Caudate nucleus (tissue), 63 donors: ENCODE measurements at places on chromosomes 2 and 18.

DNA sequence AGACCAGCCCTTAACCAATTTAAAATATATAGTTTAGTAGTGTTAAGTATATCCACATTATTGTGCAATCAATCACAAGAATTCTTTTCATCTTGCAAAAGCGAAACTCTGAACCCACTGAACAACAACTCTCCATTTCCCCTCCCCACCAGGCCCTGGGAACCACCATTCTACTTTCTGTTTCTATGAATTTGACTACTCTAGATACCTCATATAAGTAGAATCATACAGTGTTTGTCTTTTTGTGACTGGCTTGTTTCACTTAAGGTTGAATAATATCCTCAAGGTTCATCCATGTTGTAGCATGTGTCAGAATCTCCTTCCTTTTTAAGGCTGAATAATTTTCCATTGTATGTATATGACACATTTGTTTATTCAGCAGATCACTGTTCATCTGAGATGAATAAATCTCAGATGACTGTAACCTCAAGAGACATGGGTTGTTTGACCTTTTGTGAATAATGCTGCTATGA is 8.1 kb upstream of the SOS1 start:
- DNase-seq: no peak

GRCh38 chr2:150101947-150102346 is 385.5 kb downstream of the RND3 start:
- DNase-seq: no peak

- DNase-seq: no peak
Measured at GRCh38 chr18:50074404-50074803, 120.5 kb downstream of the MYO5B start.

DNA sequence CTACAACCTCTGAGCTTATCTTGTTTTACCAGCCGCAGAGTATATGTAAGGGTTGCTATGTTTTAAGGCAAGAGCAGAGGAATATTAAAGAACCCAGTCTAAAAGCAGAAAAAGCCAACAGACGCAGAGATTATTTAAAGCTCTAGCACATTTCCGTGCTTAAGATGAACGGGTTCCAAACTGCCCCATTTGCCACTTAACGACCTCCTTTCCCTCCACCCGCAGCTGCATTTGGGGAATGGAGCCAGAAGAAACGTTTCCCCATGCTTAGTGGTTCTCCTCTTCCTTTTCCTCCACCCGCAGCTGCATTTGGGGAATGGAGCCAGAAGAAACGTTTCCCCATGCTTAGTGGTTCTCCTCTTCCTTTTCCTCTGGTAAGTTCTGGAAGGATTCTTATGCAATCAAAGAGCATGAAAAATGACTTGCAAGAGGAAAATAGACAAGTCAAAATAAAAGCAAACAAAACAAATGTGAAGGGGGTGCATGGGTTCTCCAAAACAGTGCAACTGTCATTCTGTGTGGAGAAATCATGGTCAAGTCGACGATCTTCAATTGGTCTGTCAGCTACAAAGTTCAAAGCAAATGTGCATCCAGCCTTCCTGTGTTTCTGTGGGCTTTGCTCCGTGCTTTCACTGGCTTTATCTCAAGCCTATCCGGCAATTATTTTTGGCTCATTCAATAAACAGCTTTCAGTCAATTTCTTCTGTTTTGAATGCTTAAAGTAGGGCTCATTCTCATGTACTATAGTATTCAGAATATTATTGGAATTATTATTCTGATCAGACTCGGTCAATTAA is 57.8 kb downstream of the DIPK1C start:
- DNase-seq: no peak

DNA sequence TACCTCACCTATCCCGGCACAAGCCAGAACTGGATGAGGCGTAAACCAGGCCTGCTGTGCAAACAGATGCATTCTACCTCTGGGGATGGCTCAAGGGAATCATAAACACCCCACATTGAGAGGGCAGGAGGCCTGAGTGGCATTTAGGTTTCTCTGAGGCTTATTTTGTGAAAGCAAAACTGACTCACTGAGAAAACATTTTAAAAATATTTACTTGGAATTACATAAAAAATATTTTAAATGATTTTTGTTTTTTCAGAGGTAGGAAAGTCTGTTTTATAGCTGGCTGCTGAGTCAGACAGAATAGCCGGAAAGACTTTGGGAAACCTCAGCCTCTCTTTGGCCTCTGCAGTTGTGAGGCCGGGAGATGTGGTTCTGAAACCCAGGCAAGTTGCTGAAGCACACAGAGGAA is 244.1 kb downstream of the NCKAP5 start:
- DNase-seq: no peak

- no peak for DNase-seq
Measured at GRCh38 chr18:58829263-58829662, 35.4 kb upstream of the ZNF532 start.

- DNase-seq: no peak
Measured at GRCh38 chr2:63765117-63765516, 76.6 kb upstream of the UGP2 start.

DNA sequence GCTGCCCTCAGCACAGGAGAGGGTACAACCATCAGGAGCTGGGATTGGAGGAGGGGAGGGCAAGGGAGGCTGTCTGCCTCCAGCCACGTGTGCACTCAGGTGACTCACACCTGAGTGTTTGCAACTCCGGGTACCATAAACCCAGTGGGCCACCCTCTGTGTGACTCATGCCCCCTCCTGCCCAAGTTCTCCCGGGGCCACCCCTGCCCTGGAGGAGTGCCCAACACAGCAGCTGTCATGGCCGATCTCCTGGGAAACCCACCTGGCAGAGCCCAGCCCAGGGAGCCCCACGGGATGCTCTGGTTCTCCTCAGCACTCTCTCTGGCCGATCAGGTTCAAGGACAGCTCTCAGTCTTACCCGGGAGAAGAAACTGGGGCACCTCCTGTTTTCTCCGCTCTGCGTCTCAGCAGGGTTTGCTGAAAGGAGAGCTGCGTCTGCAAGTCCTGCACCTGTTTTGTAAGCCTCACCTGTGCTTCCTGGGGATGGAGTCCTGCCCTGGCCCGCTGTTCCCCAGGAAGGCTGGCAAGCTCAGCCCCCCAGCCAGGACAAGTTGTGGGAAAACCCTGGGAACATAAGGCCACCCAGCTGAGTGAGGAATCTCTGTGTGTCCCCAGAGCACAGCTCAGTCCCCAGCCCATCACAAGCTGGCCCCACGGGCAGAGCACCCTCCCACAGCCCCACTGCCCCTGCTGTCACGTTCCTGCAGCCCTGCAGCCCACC is 44.0 kb upstream of the UBE2F start:
- DNase-seq: no peak

GRCh38 chr2:101763496-101764333 is 66.2 kb downstream of the MAP4K4 start:
- DNase-seq: no peak

GRCh38 chr2:38360177-38360576 is 16.9 kb downstream of the ATL2 start:
- no peak for DNase-seq

DNA sequence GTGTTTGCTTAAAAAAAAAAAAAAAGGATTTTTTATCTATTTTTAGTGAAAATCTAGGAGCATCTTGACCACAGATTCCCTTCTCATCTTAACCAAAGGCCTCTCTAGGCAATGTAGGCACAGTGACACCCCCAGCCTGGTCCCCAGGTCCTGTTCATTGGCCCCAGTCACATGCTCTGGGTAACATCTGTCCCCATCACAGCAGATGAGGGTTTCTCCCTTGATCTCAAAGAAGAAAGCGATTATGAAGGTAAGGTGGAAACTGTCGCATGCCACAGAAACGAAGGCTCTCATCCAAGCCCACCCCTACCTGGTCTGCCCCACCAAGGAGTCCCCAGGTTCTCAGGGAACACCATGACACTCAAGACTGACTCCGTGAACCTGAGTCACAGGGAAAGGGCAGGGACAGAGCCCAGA is 4.7 kb downstream of the HS6ST1 start:
- DNase-seq: no peak

- no peak for DNase-seq
Measured at GRCh38 chr2:174681099-174682006, 82.9 kb downstream of the CHRNA1 start.

- no peak for DNase-seq
Measured at GRCh38 chr18:25453556-25454269, 101.7 kb upstream of the ZNF521 start.

DNA sequence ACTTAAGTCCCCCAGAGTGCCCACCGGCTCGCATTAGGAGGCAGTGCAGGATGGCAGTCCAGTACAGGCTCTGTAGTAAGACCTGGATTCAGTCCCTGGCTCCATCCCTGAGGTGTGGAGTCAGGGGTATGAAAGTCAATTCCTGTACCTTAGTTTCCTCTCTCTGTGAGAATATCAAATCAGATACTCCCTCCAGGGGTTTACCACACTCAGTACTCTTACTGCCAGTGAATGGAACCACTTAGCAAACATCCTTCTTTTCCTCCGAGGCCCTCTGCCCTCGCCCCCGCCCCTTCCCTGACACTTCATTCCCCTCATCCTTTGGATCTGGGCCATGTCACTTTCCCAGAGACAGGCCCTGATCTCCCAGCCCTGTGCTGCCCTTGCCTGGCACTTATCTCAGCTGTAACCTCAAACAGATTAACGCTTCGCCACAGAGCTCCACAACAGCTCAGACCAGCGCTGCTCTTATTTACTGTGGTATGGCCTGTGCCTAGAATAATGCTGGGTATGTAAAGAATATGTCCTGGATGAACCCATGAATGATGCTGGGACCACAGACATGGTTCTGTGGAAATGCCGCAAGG is 159.0 kb upstream of the TMEM200C start:
- DNase-seq: no peak

DNA sequence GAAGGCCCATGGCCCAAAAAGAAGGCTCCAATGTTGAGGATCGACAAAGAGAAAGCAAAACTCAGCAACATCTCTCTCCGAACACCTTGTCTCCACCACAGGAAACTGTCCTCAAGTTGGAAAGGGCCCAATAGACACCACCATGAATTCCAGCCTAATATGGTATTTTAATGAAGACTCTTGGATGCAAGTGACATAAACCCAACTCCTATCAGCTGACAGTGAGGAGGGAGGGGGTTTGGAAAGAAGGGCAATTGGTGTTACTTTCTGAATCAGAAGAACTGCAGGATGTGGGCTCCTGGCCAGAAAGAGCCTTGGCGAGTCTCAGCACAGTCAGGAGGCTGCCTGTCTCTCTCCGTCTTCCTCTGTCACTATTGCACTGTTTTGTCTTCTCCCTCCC is 40.3 kb upstream of the SIGLEC15 start:
- DNase-seq: no peak

DNA sequence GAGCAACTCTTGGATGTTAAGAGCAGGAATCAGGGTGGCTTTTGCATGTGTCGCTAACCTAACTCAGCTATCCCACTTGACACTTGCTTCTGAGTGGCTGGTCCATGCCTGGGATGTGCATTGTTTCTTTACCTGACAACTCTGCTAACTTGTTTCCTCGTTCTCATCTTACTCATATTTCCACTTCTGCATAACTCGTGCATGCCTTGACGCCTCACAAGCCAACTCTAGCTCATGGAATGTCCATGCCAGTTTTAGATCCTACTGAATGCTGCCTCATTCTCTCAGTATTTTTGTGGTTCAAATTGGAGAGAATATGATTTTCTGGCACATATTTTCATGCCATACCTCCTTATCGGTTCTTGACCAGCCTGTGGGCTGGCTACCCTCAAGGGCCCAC is 52.5 kb downstream of the CDCA7 start:
- no peak for DNase-seq

GRCh38 chr2:120287183-120288015 is 34.7 kb downstream of the RALB start:
- DNase-seq: no peak

GRCh38 chr18:30359521-30359920 is 683.0 kb downstream of the DSC3 start:
- DNase-seq: no peak

DNA sequence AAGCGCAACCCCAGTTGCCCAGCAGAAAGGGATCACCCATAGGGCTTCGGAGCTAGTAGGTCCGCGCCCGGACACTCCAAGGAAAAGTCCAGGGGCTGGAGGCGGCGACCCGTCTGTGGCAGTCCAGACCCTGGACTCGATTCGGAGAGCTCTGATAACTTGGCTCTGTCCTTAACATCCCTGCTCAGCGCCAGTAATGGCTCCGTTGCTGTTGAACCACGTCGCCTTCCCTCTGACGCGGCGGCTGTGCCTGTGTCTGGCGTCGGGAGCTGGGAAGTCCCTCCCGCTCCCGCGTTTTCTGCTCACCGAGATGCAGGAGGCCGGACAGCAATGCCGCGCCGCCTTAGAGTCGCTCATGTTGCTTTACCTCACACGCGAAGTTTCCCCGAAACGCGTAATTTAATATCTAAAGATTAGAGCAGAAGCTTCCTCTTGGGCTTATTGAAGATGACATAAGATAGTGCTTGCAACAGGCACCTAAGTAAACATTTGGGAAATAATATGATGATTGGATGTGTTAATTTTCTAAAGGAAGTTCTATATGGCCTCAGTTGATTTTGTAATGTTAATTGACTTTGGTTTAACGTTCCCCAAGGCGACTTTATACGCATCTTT is 1.3 kb upstream of the ZBTB14 start:
- DNase-seq: peak; percentile 71

DNA sequence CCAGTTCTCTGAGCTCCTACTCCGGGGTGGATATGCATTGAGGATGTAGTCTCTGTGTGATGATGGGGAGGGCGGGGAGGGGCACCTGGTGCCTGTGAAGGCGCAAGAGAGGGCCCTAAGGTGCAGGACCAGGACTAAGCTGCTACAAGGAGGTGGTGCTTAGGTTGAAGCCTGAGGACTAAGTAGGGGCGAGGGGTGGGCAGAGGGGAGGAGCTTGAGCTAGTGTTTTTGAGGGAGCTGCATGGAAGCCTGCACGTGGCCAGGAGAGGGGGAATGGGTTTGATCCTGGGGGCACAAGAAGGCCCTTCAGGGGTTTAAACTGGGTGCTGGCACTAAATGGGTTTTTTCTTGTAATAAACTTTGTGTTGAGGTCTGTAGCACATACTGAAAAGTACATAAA is 105.0 kb downstream of the UGGT1 start:
- DNase-seq: no peak

DNA sequence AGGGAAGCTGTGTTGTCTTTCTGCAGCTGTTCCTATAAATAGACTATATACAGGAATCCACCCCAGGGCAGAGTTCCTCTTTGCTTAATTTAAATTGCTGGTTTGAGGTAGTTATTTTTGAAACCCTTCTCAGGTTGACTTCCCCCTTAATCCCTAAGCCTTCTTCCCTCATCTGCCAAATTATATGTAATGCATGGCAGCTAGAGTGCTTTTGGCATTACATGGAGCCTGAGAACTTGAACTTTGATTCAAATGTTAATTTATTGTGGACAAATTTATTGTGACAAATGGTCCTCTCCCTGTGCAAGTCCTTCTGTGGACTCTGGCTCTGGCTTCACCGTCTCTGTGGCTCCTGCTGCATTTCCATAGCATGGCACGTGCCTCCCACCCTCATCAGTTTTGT is 29.2 kb downstream of the MYO1B start:
- no peak for DNase-seq
